ENCODE measurements at places on chromosomes 2 and 18. TPM values are rescaled to one million over a fixed set of nuclear protein-coding genes. Genes with fewer than 3 reads are reported as not detected.

C1QL2 gene
- total RNA-seq, result not detected

ALPP gene
- total RNA-seq, result not detected

DNA sequence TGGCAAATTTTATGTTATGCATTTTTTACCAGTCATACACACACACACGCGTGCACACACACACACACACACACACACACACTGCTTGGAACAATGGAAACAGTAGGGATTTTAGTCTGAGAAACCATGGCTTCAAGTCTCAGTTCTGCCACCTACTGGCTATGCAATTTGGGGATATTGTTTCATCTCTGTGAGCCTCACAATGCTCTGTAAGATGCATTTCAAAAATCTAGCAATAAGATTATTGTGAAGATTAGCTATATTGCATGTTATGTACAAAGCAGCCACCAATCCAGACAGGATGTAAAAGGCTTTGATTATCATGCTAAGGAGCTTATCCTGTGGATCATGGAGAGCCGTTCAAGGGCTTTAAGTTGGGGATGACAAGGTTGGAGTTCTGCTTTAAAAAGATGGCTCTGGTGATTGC is 401.4 kb downstream of the NBAS start:
- DNase-seq, result peak; percentile 47

- DNase-seq, result no peak
Measured at GRCh38 chr2:85441864-85442263, 23.4 kb downstream of the SH2D6 start.

DNA sequence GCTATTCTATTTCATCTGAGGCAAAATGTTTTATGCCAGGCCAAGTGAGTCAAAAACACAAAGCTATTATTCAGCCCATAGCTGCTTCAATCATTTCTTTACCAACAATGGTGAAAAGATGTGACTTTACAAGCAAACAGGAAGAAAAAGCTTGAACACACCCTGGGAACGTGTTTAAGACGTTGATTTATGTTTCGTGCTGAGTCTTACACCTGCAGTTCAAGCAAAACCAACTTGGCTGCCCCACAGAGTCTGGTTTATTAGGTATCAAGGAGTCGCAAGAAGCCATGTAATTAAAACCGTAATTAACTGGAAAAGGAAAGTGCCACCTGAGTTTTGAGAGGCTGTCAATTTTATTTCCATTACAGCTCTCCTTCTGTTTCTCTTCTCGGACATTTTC is 295.5 kb downstream of the MEIS1 start:
- no peak for DNase-seq

- no peak for DNase-seq
Measured at GRCh38 chr2:110874453-110875383, 142.3 kb downstream of the ACOXL start.

DNA sequence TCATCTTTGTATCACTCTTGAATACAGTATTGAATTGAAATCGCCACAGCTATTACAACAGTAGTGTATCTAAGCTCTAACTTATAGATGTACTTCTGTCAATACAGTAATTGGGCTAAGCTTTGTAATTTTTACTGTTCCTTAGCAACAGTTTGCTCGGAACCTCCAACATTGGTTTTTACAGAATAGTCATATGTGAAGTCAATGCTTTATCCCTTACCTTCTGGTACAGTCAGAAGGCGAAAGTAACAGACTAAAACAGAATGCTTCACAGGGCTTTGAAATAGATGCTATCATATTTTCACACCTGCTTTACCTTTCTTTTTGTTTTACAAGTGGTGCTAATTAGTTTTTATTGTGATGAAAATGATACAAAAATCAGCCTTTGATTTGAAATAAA is 46.9 kb upstream of the CYP20A1 start:
- DNase-seq, result no peak

GRCh38 chr18:49546278-49546677 is 15.6 kb upstream of the LIPG start:
- no peak for DNase-seq
